ENCODE measurements at places on chromosomes 2 and 18.

- no peak for DNase-seq
These were observed 232.6 kb downstream of the OTX1 start for GRCh38 chr2:63283273-63283672.

GRCh38 chr18:47531717-47532116, 280.3 kb upstream of the SKOR2 start:
- no peak for DNase-seq

DNA sequence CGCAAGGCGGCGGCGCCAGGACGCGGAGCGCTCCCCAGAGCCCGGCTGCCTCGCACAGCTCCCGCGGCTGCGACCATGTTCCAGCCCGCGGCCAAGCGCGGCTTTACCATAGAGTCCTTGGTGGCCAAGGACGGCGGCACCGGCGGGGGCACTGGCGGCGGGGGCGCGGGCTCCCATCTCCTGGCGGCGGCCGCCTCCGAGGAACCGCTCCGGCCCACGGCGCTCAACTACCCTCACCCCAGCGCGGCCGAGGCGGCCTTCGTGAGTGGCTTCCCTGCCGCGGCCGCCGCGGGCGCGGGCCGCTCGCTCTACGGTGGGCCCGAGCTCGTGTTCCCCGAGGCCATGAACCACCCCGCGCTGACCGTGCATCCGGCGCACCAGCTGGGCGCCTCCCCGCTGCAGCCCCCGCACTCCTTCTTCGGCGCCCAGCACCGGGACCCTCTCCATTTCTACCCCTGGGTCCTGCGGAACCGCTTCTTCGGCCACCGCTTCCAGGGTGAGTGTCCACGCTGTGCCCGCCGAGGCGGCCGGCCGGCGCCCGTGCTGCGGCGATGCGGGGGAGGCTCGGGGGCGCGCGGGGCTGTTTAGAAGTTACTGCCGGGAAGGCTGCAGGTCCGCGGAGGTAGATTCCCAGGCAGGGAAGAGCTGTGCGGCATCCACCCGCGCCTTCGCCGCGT, 696 bp downstream of the EMX1 start:
- DNase-seq = no peak

DNA sequence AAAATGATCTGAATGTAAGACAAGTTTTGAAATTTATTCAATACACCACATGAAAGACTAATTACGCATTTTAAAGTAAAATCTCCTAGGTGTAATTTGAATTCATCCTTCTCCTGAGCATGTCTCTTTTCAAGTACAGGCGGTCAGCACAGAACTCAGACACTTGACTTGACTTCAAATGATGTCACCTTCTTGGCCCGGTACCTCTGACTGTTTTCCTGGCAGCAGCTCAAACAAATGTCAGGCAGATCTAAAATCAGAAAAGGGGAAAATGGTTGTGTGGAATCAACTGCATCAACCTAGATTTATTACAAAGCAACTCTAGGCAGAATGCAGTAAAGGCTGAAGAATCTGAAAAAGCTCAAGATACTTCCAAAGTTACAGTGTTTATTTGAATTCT, 11.4 kb upstream of the PROKR1 start:
- DNase-seq = no peak

DNA sequence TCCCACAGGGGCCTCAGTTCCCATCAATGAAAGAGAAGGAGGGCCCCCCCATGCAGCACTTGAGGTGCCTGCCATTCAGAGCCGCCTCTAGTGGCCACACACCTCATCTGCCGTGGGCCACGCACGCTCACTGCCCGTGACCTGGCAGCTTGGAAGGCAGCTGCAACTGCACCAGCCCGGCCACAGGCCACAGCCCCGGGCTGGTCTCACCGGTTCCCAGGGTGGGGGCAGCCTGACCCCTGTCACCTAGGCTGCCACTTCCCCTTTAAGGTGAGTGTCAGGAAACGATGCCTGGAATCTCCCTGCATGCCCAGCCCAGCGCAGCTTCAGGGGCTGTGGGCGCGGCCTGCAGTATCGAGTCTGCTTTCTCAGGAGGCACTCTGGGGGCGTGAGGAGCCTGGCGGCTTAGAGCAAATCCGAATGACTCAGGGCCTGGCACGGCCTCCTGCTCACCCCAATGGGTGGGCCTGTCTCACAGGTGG, 2.6 kb downstream of the MAB21L4 start:
- DNase-seq = no peak

GRCh38 chr2:190535586-190535985, 1.1 kb upstream of the NEMP2 start:
- DNase-seq = no peak

DNA sequence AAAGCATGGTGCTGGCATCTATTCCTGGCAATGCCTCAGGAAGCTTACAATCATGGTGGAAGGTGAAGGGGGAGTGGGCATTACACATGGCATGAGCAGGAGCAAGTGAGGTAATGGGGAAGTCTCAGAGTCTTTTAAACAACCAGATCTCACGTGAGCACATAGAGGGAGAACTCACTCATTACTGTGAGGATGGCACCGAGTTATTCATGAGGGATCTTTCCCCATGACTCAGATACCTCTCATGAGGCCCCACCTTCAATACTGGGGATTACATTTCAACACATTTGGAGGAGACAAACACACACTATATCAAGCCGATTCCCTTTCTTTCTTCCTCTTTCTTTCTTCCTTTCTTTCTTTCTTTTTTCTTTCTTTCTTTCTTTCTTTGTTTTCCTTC, 47.9 kb upstream of the FANCL start:
- no peak for DNase-seq

- no peak for DNase-seq
These were observed 34.6 kb downstream of the RTP5 start for GRCh38 chr2:241904011-241904718.

DNA sequence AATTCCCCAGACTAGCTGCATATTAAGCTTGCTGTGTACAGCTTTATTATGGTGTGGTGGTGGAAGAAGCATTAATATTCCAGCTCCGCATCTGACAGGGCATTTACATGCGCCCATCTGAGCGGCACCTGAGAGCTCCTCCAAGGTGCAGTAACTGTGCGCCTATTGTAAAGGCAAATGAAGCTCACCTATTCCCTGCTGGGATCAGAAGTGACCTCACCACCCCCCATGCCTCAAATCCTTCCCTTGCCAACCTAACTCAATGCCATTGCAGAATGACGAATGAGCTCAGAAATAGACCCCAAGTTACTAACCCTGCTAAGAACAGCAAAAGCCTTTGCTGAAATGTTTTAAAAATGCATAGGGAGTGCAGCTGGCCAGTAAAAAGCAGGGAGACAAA, 14.3 kb downstream of the BCL11A start:
- no peak for DNase-seq

DNA sequence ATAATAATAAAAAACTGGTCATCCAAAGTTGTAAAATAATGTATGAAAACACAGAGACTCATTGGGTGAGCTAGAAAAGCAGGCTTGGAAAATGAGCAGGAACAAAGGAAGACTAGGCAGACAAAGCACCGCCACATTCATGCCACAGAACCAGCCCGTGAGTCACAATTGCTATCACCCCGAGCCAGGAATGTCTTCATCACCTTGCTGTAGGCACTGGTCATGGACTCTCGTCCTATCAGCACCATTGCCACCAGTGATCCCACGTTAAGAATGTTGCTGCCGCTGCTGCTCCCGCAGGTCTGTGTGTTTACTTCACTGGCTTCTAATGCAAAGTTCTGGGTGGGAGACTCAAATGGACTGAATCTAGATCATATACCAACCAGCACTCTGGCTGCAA, 417.9 kb downstream of the PID1 start:
- no peak for DNase-seq

DNA sequence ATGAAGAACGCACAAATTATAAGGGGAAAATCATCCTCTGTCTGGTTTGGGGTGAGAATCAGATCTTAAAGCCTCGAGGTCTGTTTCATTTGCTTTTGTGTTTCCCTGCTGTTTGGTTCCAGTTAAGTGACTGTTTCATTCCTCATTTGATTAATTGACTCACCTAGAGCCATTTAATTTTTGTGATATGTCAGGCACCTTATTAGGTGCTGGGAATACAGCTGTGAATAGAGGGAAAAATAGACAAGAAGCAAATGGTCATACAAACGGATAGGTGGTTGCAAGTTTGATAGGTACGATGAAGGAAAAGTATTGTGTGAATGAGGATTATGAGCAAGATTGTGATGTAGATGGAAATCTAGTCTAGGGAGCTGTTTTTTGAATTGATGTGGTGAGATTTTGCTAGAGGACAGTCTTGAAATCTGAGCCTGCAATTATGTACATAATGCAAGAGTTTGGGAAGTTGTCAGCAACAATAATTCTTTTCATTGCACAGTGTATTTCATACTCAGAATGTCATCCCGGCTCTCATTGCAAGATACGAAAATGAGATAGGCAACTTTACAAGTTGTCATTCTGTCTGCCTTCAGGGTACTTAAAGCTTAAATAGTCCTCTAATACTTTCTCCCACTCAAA, 2.2 kb downstream of the ACSL3 start:
- no peak for DNase-seq

- DNase-seq = no peak
These were observed 100.8 kb upstream of the UGP2 start for GRCh38 chr2:63740943-63741342.

- no peak for DNase-seq
These were observed 10.4 kb upstream of the MAP2 start for GRCh38 chr2:209413311-209414014.

DNA sequence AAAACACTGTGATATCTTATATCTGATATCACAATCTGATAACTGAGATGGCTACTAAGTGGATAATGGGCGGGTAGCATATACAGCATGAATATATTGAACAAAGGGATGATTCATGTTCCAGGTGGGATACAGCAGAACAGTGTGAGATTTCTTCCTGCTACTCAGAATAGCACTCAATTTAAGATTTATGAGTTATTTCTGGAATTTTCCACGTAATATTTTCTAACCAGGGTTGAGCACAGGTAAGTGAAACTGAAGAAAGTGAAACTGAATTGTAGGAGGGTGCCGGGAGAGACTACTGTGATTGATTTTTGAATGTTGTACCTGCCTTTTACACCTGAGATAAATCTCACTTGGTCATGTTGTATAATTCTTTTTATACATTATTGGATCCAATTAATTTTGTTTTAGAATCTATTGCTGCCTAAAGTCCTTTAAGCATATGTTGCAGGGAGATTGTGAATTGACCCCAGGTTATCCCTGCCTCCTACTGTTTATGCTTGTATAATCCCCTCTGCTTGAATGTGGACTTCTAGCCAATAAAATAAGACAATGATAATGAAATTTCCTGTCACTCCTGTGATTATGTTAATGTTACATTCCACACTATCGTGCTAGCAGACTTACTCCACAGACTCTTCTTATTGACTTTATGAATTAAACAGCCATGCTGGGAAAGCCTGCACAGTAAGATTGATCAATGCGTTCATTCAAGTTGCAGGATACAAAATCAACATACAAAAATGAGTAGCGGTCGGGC, 67.6 kb upstream of the RBBP8 start:
- DNase-seq = no peak

DNA sequence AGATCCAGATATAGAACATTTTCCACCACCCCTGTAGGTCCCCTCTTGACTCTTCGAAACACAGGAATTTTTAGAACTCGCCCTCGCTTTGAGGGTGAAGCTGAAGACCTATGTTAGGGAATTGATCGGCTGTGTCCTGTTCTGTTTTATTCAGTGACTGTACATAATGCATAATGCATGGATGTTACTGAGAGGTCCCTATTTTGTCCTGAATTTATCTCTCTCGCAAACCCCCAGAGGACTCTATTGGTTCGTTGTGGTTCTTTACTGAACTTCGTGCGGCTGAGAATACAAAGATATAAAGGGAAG, 431 bp upstream of the EIF5B start:
- no peak for DNase-seq

- no peak for DNase-seq
These were observed 20.8 kb downstream of the KCNF1 start for GRCh38 chr2:10932345-10933151.

DNA sequence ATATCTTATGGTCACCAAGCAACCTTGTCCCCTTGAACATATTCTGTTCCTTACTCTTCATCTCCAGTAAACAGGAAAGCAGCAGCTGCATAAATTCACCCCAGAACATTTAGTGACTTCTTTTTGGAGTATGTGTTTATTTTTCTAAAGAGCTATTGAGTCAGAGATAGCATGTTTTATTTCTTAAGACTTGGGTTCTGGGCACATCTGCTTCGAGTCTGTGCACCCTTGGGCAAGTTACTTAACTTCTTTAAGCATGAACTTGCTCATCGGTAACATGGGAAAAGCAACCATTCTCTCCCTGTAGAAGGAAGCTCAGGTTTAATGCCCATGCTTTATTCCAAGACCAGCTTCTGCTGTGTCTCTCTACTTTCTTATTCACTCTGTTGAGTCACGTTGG, 309.3 kb upstream of the MEX3C start:
- DNase-seq = no peak
